T-helper 22 cell (primary cell): ENCODE measurements at places on chromosomes 5 and 9.

- DNase-seq = no peak
Measured at GRCh38 chr5:174090129-174090528, 44.6 kb downstream of the NSG2 start.

DNA sequence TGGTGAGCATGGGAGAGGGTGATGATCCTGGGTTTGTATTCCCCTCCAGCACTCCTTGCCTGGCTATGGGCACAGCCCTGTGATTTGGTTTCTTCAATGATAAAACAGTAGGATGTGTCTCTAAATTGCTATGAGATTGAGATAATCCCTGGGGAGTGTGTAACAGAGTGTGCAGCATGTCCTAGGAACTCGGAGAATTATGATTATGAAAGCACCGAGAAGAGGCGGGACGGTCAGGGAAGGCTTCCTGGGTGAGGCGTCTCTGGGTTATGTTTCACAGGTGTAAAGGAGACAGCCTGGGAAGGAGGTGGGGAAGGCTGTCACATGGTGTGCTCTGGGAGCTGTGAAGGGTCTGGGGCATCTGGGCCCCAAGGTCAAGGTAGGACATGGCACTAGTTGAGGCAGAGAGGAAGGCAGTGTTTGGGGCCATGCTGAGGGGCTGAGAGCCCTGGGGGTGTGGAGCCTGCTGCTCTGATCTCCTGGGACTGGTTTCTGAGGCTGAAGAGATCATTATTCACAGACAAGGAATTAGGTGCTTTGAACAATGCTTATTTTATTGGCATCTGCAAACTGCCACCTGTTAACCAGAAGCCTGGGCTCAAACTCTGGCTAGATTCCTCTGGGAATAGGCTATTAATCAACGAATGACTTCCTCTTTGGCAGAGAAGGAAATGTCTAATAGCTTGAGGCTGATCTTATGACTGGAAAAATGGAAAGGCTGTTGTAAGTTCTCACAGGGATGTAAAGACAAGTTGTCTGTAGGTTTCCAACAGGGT is 73.8 kb upstream of the IL12B start:
- no peak for DNase-seq

DNA sequence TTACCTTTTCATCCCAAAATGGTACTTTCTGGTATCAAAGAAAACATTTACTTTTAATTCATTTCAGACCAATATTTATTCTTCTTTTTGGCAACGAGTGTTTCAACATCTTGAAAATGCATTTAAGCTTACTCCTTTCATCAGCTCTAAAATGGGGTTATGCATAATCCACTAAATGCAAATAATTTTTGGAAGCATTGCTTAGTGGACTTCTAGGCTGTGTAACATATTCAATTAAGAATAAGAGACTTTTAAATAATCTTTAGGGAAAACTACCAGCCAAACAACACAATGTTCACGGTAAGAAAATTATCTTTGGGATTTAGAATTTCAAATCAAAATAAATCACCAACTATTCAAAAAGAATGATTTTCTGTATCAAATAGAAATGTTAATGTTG is 118.2 kb downstream of the ADAMTS6 start:
- DNase-seq = no peak

DNA sequence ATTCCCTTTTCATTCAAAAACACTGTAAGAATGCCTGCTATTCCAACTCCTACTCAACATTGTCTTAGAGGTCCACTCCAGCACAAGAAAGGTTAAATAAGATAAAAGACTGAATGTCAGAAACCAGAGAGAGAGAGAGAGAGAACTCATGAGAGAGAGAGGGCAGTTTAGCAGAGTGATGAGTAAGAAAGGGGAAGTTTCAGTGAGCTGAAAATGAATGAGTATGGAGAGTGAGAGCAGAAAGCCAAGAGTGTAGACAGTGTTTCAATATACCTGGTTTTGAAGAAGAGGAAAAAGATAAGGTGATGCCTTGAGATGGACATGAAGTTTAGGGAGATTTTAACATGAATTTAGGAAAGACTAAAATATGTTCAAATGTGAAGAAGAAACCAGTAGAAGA is 528.0 kb upstream of the SEMA6A start:
- DNase-seq = no peak

GRCh38 chr9:133375116-133375723 is 640 bp downstream of the SURF4 start:
- DNase-seq = no peak

DNA sequence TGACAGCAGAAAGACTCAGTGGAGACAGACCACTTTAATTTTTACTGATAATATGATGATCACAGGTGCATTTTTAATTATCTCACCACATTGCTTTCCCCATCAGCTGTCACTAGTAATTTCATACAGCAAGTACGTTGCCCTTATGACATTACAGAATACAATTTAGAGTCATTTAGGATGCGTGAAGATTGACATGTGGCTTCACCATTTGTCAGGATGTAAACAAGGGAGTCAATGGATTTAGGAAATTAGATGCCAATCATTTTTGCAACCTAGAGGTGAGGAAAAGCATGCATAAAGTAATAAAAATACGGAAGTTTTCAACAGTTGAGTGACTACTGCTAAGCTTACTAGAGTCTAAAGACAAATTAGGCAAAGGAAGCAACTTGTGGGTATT is 1129.6 kb downstream of the PTPRD start:
- DNase-seq = no peak

DNA sequence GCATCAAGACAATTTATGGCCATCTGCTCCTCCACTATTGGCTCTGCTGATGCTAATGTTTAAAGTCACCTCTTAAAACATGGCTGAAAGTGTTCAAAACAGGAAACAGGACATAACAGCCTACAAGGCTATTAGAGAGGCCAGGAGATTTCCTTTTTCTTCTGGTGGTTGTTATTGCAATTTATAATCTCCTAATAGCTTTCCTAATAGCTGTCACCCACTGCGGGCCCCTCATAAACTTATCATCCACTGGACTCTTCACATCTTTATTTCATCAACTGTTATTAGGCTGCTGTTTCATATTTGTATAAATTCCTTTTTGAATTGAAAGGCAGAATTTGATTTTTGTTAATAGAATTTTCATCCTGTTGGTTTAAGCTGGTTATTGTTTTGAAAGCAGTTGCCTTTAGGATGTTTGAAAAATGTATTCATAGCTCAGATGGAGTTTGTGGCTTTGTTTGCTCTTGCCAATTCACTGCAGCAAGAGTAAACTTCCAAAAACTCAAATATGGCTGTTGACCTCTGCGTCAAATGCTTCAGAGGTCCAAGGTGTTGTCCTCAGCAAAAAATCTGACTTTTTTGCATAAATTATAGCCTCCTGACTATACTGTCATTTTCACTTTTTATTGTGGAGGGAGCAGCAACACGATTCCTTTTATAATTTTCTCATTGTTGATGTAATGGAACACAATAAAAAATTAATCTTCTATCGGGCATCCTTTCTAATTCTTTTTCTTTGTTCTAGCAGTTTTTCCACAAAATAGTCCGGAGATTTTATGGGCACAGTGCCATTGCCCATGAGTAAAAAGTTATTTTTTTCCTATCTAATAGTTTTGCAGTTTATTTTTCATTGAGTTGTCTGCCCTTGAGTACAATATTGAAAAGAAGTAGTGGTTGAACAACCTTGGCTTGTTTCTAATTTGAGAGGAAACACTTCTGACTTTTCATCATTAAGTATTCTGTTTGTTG is 69.3 kb downstream of the MAT2B start:
- no peak for DNase-seq

DNA sequence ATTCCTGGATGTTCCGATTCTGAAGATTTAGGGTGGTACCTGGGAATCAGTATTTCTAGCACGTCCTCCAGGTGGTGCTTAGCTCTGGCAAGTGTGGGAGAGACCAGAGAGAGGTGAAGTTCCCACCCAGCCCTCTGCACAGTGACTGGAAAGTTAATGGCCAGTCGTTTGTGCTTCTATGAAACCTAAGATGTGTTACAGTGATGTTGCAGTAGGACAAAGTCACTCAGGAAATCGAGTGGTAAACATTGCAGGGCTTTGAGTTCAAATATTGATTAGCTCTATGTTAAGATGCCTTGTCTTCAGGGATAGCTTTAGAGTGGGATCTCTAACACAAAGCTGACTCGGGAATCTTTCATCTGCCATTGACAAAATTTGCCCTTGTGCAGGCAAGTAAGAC is 55.6 kb downstream of the PIK3R1 start:
- no peak for DNase-seq

DNA sequence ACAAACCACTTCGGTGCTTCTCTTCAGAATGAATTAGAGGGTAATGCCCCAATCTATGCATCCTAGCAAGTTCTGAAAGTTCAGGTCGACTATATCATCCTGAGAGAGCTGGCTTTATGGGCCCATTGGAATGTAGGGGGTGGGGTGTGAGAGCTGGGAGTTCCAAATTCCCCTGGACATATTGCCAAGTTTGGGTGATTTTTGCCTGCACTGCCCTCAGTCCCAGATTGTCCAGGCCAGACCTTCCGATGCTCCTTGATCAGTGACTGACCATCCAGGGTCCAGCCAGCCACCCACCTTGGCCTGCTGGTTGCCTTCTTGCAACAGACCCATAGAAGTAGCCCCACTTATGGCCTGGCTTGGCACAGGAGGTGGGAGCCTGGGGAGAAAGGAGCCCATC is 47.8 kb upstream of the CXCL14 start:
- DNase-seq = no peak

GRCh38 chr5:113267361-113267900 is 167.4 kb downstream of the TSSK1B start:
- no peak for DNase-seq

- no peak for DNase-seq
Measured at GRCh38 chr5:68403301-68403700, 187.7 kb downstream of the PIK3R1 start.

GRCh38 chr9:94971378-94972131 is 245.1 kb downstream of the AOPEP start:
- no peak for DNase-seq

GRCh38 chr5:50814556-50814955 is 148.1 kb downstream of the PARP8 start:
- no peak for DNase-seq

DNA sequence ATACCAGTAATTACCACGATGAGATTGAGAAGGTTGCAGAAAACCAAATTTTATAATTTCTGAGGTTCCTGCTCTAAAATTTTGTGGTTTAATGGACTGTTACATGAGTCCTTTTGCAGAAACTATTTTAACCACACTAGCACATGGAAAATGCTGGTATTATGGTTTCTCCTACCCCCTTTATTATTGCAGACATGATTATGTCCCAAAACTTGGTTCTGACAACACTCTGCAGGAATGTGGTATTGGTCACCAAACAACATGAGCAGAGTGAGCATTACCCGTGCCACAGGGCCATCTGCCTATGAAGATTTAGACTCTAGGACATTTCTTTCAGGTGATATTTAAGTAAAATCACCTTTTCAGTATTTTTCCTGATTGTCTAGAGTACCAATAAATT is 2.8 kb upstream of the ECM2 start:
- DNase-seq = no peak

DNA sequence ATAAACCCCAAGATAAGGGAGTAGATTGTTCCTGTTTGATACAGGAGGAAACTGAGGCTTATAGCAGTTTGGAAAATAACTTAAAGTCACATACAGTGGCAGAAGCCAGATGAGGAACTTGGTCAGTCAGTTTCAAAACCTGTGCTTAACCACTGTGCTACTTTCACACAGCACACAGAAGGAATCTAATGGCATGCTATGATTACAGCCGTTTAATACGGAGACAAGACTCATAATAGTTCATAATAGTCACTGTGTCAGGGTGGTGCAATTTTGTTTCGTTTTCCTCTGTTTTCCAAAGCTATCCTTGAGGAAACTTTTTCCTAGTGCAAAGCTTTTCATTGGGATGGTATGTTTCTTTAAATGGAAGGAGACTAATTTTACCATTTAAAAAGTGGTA is 112.3 kb downstream of the GCNT1 start:
- no peak for DNase-seq
